Stimulated activated CD8-positive, alpha-beta memory T cell treated with anti-CD3 and anti-CD28 coated beads, Interleukin-12 subunit alpha, Interleukin-12 subunit beta, amount 100 ng/mL, for 4 hours (primary cell): ENCODE measurements at places on chromosomes 7 and 10.

- no peak for DNase-seq
These were observed 13.6 kb downstream of the TSPAN15 start for GRCh38 chr10:69464801-69465401.

GRCh38 chr7:17936321-17936720, 4.0 kb downstream of the SNX13 start:
- DNase-seq: no peak

GRCh38 chr7:21330462-21331178, 97.3 kb upstream of the SP4 start:
- DNase-seq: no peak

DNA sequence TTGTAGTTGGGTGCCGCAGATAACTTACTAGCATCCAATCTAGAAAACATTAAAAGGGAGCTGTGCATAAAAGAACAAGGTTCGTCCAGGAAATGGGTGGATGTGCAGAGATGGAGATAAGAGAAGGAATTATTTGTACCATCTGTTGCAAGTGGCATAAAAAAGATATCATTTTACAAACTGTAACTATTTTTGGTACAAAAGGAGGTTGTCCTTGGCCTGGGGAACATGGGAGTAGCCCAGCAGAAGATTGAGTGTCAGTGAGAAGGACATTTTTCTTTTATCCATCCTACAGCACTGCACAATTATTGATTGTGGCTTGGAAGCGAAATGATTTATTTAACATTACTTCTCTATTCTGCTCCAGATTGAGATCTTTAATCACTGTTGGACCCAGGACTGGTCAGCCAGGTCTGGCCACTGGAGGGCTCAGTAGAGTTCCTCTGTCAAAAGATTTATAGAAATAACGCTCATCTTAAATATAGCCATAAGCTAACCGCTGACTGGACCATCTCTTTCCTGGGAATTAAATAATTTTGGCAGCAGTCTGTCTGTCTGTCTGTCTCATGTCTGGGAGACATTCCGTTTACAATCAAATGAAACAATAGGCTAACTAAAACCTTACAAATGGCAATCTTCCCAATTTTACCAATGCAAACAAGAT, 254.1 kb downstream of the KIAA1217 start:
- DNase-seq: no peak

DNA sequence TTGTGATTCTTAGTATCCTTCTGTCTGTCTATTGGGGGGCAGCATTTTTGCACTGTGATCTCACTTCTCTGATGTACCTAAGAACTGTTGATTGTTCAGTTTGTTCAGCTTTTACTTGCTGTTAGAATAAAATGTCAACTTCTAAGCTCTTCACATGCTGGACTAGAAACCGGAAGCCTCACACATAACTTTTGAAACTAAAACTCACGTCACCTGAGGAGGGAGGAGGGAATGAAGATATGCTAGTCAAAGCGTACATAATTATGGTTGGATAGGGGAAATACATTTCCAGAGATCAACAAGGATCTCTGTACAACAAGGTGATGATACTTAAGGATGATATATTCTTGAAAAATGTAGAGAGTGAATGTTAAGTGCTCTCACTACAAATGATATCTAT, 609.7 kb downstream of the INHBA start:
- DNase-seq: no peak

- DNase-seq: no peak
These were observed 14.3 kb upstream of the TLX1 start for GRCh38 chr10:101116754-101117153.
